ENCODE measurements at places on chromosomes 2 and 18. TPM values are rescaled to one million over a fixed set of nuclear protein-coding genes. Genes with fewer than 3 reads are reported as not detected.

The CCNT2 gene
- 10.8 TPM for total RNA-seq

The ACTG2 gene
- total RNA-seq = not detected

GRCh38 chr18:59712311-59712710, 15.1 kb upstream of the CCBE1 start:
- DNase-seq = no peak

GRCh38 chr18:70620837-70621612, 332.2 kb downstream of the SOCS6 start:
- DNase-seq = no peak

- no peak for DNase-seq
These were observed 89.3 kb downstream of the MBD5 start for GRCh38 chr2:148110184-148110583.

DNA sequence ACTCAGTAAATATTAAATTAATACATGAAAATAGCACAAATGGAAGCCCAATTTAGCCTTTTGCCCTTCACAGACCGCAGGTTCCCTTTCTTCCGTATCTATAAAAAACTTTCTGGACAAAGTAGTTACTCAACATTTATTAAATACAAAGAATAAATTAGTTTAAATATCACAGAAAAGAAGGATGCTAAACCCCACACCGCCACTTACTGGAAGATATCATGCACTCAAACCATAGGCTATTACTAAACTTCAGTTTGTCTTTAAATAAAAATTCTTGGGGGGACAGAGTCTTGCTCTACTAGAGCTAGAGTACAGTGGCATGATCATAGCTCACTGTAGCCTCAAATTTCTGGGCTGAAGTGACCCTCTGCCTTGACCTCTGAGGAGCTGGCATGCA, 120.7 kb upstream of the FHL2 start:
- no peak for DNase-seq

Data from HT1080 (cell line).